GM04504 (cell line): ENCODE measurements at places on chromosomes 12 and 14.

DNA sequence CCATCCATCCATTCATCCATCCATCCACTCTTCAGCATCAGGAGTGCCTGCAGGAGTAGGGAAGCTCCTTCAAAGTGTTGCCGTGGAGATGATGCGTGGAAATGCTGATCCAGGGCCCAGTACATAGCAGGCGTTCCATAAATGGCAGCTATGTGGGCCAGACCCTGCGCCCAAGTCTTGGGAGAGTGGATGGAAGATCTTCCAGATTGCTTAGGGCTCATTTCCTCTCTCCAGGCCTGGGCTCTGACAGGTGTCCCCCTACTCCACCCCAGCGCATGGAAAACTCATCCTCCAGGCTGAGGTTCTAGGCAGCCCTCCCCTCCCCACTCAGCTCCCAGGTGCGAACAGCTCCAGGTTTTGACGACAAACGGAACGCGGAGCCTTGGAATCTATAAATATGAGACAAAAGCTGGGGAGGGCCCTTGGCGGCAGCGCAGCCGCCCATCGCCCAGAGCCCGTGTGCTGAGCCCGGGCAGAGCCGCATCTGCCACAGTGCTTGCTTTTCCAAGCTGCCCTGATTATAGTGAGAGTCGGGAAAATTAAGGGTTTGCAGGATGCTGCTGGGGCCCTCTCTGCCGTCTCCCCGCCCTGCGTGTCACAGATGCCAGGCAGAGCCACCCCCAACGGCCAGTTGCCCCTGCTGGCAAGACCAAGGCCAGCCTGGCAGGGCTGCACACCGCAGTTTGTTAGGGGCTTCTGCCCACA lies 1.6 kb downstream of the BEGAIN start:
- no peak for DNase-seq

DNA sequence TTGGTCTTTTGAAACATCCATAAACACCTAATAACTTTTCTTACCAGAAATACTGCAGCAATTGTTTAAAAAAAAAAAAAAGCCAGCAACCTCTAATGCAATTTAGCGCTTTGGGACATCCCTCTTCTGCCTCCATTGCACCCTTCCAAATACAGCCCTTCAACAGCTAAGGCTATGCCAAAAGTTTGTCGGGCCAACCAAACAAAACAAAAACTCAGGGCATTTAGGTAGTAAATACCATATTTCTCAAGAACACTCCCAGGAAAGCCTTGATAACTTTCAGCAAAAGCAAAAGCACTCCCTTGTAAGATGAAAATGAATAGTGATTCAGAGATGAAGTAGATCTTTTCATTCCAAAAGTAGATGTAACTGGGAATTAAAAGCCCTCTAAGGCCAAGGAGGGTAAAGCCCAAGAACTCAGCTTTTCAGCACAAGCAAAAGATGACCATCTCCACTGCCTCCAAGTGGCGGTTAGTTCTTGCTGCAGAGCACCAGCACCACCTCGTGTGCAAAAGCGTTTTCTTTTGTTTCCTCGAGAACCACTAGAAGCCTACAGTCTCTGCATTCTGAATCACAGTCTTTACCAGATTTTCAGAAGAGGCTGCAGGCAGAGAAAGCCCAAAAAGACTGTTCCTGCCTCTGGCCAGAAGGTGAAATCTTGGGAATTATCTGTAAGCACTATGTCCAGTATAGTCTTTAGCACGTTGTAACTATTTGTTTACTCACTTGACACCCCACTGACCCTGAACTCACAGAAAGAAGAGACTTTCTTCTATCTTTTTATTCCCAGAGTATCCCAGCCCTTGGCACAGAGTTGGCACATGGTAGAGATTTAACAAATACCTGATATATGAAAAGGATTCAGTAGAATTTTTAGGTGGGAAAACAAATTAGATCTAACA lies 53.1 kb downstream of the SIX6 start:
- no peak for DNase-seq

DNA sequence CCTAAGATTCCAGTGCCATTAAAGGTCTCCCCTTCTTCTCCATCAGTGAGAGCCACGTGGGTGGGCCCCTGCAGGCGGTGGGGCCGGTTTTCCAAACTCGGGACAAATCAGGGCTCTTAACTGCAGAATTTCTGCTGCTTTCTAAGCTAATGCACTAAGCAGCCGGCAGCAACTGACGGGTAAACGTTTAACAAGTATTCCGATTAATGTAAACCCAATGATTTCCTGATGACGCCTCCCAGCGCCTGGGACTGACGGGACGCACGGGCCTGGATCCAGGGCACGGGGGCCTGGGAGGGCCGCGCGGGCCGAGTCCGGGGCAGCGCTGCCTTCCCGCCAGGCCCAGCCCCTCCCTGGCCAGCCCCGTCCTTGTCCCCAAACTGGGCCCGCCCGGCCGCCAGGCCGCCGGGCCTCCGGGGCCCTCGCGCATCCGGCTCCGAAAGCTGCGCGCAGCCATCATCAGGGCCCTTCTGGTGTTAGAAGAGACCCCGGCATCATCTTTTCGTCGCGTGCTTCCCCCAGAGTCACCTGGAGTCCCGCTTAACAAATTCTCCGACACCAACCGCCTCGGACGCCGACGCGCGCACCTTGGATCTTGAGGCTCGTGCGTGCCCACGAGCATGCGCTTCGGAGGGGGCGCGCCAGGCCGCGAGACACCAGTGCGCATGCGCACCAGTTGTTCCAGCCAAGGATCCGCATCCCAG lies at the start of gene MLH3:
Gene MLH3, minus strand, starts transcription at position 616 of the 704 bp plus-strand sequence. CDS start 1,812 bp downstream, outside the sequence.
- DNase-seq, result no peak

- no peak for DNase-seq
Observed at GRCh38 chr12:90280564-90281058, 572.0 kb upstream of the ATP2B1 start.

DNA sequence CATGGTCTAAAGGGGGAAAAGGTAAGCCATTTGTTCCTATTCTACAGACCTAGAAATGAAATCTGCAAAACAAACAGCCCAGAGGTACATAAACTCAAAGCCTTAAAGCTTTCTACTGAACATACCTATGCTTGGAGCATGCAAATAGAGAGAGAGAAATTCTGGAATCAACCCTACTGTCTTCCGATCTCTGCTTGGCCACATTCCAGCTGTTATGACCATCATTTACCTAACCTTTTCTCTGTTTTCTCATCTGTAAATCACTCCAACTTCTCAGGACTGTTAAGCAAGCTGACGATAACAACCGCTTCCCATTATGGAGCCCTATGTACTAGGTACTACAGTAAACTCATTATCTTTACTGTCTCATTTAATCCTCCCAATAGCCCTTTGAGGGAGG lies 126.3 kb downstream of the CCDC60 start:
- no peak for DNase-seq

GRCh38 chr12:54051026-54051842 lies 2.4 kb upstream of the HOXC4 start:
- no peak for DNase-seq

GRCh38 chr12:105539735-105540134 lies 209.2 kb downstream of the C12orf75 start:
- DNase-seq, result no peak

- no peak for DNase-seq
Observed at GRCh38 chr14:70018230-70018629, 139.0 kb downstream of the SMOC1 start.

DNA sequence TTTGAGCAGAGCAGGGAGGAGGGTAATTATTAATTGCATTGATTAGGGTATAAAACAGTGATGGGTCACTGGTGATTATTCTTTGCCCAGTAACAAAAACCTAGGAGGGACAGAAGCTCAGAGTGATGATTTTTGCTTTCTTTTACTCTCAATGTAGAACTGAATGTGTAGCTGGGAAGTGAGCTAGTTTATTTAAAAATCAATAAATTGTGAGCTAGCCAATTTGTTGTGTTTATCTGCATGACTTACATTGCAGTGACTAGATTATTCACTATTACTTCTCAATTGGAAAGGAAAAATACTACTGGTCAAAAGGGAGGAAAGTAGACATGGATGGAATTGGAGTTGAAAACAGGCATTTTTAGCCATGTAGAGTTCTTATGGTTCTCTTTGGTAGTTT lies 107.1 kb downstream of the PLXNC1 start:
- no peak for DNase-seq

GRCh38 chr12:116538682-116539305 lies 20.4 kb upstream of the MAP1LC3B2 start:
- no peak for DNase-seq
